ENCODE measurements at places on chromosomes 11 and 22.

GRCh38 chr11:27370374-27370773 is 7.4 kb upstream of the CCDC34 start:
- no peak for DNase-seq

DNA sequence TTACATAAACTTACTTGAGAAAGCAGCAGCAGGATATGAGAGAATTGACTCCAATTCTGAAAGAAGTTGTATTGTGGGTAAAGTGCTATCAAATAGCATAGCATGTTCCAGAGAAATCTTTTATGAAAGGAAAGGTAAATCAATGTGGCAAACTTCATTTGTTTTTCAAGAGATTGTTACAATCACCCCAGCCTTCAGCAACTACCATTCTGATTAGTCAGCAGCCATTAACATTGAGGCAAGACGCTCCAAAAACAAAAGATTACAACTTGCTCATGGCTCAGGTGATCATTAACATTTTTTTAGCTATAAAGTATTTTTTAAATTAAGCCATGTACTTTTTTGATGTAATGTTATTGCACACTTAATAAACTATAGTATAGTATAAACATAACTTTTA is 357.2 kb downstream of the TMEM135 start:
- no peak for DNase-seq

DNA sequence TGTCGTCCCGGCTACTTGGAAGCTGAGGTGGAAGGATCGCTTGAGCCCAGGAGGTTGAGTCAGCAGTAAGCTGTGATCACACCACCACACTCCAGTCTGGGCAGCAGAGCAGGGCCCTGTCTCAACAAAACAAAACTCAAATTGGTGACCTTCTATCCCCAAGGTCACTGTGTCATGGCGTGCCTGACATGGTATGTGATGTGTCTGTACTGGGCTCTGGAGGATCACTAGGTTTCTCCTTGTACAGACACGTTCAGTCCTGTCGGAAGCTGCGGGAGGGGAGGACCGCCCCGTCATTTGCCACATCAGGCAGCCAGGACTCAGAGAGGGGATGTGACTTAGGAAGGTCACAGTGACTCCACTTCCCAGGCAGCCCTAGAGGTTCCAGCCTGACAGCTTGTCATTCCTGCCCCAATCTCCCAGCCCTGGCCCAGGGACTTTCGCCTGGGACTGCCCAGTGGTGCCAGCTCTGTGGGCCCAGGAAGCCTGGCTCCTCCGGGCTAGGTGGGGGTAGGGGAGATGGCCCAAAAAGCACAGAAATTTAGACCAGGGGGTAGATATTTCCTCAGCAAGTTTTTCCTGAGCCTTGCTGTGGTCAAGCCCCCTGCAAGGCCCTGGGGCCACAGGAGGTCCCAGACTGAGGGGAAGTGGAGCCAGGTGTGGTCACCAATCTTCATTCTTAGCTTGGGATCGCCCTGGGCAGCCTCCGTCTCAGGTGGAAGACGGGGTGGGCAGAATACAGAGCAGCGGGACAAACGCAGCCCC is 53.2 kb downstream of the TRIOBP start:
- no peak for DNase-seq

- no peak for DNase-seq
These were observed 55.6 kb downstream of the TCF20 start for GRCh38 chr22:42214633-42215415.

GRCh38 chr11:76621868-76622267 is 48.7 kb downstream of the LRRC32 start:
- no peak for DNase-seq

- DNase-seq = no peak
These were observed 14.1 kb downstream of the CREB3L1 start for GRCh38 chr11:46291441-46292150.

- no peak for DNase-seq
These were observed 14.0 kb upstream of the SMIM38 start for GRCh38 chr11:69141742-69142141.

GRCh38 chr11:56706486-56706885 is 7.6 kb downstream of the OR9G1 start:
- DNase-seq = no peak

- no peak for DNase-seq
These were observed 13.5 kb downstream of the SMC1B start for GRCh38 chr22:45399712-45400445.

GRCh38 chr11:12629601-12630313 is 44.5 kb upstream of the TEAD1 start:
- DNase-seq = no peak

GRCh38 chr11:42816471-42816870 is 495.3 kb upstream of the API5 start:
- DNase-seq = no peak

Data from stimulated activated CD4-positive, alpha-beta T cell treated with anti-CD3 and anti-CD28 coated beads, Interleukin-1b, Interleukin-23, amount 100 ng/mL, for 24 hours (primary cell).